ENCODE measurements at places on chromosomes 5 and 9.

DNA sequence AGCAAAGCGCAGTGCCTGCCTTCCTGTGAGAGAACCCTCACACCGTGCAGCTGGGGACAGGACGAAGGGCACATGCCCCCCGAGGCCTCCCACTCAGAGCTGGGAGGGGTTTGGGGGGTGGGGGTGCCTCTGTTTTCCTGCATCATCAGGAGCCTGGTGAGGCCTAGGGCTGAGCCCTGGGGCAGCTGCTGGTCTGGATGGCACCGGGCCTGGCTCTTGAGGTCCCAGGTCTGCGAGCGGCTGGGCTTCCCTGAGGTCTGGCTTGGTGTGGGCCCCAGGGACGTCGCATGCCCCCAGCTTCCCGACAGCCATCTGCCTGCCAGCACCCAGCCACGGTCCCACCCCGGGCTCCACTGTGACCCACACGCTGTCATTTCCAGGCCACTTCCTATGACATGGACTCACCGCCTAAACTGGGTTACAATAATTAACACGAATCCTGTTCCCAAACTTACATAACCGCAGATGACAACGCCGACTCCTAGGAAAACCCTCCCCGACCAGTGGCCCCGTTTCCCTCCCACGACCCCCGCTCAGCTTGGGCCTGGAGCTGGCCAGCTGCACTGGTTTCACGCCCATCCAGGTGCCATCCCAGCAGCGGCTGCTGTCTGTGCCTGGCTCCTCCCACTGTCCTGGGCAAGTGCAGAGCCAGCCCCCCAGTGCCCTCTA is 8.7 kb downstream of the NACC2 start:
- DNase-seq, result no peak

DNA sequence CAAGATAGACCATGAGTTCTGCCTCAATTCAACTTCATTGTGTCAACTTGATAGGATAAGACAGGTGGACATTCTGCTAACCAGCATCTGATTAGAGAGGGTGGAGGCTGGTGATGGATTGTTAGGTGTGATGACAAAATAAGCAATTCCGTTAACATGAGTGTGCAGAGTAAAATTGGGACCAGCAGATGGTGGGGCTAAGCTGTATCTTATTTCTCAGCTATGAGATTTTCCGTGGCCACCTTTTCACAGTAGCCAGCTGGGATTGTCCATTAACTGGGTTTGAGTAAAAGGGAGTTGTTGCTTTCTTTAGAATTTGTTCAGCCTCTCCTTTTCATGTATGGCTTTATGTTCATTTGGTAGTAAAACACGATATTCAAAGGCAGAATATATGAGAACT is 28.8 kb upstream of the TAL2 start:
- no peak for DNase-seq

- DNase-seq, result no peak
These were observed at the start of gene MYO10 for GRCh38 chr5:16936150-16936988. MYO10 (minus strand) TSS chr5:16936288; CDS start chr5:16935808, 480 bp downstream.

DNA sequence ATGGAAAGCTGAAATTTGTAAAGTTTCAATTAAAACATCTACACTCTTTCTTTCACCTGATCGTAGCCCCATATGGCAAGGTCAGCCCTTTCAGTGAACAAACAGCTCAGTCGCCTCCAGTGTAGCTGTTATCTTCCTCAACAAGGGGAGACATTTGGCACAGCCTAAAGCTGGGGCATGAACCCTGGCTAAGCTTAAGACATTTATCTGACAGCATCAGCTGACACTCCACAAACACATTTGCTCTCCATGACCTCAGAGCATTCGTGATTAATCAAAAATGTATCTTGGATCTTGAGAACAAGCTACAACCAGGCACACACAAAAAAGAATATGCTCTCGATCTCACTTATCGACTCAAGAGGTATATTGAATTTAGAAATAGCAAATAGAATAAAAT is 67.3 kb downstream of the POU5F2 start:
- DNase-seq, result no peak

- no peak for DNase-seq
These were observed 116.9 kb upstream of the S1PR3 start for GRCh38 chr9:88874391-88874790.

- DNase-seq, result no peak
These were observed 910 bp downstream of the ENG start for GRCh38 chr9:127853312-127854183.

DNA sequence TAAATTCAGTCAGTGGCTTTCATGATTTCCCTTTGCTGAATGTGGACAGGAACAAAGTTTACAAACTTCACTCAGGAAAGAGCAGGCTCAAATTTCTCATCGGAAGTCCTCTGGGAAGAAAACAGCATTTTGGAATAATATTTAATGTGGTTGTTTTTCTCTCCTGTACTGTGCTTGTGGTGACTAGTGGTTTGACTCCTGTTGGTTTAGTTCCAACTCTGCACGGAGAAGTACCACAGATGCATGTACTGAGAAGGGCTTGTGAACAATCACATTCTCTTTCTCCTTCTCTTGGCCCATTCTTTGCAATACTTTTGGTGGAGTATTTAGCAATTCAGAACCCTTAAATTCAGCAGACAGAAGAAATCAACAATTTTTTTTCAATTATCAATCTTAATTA is 13.3 kb downstream of the MPDZ start:
- DNase-seq, result no peak

DNA sequence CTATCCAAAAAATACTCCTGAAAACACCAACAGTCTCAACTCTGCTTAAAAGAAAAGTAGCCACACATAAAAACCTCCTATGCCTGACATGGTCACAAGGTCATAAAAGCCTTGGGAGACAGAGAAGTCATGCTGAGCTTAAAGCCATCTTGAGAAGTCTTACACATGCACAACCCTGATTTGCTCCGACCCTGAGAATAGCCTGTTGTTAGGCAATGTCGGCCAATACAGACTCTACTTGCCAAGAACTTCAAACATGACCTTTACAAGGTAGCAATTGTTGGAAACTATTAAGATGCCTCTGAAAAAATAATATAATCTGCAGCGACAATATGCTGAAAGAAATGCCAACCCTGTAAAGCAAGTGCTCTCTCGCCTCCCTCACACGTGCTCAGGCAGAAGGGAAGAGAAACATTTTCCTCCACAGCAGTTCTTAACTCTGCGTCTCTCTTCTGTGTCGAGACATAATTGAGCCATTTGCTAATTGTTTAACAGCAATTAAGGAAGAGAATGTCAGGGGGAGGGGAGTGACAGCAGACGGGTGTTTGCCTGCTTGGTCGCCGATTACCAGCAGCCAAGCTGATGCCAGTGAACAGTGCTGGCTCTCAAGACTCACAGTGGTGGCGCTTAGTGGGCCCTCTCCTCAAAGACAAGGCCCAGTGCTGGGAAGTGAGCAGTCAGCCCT is 393.6 kb downstream of the SPOCK1 start:
- DNase-seq, result no peak

DNA sequence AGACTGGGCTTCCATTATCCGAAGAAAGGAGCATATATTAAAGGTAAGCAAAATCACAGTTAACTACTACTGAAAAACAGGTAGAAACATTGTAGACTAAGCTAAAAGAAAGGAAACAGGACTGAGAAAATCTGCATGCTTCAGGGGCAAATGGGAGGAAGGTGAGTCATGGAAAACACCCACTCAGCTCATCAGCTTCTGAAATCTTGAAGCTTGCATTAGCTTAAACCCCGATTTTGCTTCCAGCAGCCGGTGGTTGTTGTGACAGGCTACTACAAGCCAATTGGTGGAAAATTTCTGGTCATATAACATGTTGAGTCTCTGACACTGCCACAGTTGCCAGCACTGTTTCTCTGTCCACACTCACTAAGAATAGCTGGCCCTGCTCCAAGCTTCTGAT is 179.6 kb upstream of the PUM3 start:
- DNase-seq, result no peak

GRCh38 chr9:69326261-69326660 is 1.2 kb downstream of the ENTREP1 start:
- no peak for DNase-seq
